ENCODE measurements at places on chromosomes 3 and 15. TPM values are rescaled to one million over a fixed set of nuclear protein-coding genes. Genes with fewer than 3 reads are reported as not detected.

SPATA12 gene
- total RNA-seq = not detected

MESP2 gene
- 1.9 TPM for total RNA-seq

POPDC2 gene
- total RNA-seq = 0.26 TPM

SLC35G2 gene
- 5.5 TPM for total RNA-seq

GOLGA8N gene
- total RNA-seq = 4.3 TPM

ZBTB20 gene
- 12.0 TPM for total RNA-seq

CYP1A1 gene
- 0.32 TPM for total RNA-seq
